ENCODE measurements at places on chromosomes 11 and 22. TPM values are rescaled to one million over a fixed set of nuclear protein-coding genes. Genes with fewer than 3 reads are reported as not detected.

The ZNF70 gene
- 6.6 TPM for total RNA-seq

The NUP50 gene
- total RNA-seq = 64.2 TPM

The FXYD2 gene
- 2,527 TPM for total RNA-seq

The TSGA10IP gene
- total RNA-seq = not detected

The OR8H3 gene
- not detected for total RNA-seq

The MS4A8 gene
- not detected for total RNA-seq

The BLID gene
- total RNA-seq = not detected

The MAPK11 gene
- total RNA-seq = 18.3 TPM

The OR56B1 gene
- total RNA-seq = 0.28 TPM

The SOX10 gene
- total RNA-seq = 1.5 TPM

The OR6T1 gene
- total RNA-seq = not detected

The TSPAN18 gene
- 38.1 TPM for total RNA-seq

The MMP8 gene
- 0.16 TPM for total RNA-seq
